ENCODE measurements at places on chromosomes 7 and 10.

DNA sequence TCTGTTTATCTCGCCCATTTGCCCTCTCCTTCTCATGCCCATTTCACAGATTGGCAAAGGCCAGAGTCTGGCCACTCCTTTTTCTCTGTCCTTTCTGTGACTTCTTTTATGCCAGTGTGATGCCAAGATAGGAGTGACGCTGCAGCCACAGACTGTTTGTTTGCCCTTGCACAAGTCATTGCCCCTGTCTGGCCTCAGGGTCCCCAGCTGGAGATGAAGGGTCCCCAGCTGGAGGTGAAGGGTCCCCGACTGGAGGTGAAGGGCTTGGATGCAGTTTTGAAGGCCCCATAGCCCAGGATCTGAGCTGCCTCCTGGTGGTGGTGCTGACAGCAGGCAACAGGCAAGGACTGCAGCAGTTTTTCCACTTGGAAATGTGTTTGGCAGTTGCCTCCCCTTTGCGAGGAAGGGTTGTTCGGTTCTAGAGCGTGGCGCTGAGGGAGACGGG lies 50.8 kb upstream of the SLC29A3 start:
- no peak for DNase-seq

- no peak for DNase-seq
Measured at GRCh38 chr10:73979809-73980433, 18.0 kb upstream of the VCL start.

DNA sequence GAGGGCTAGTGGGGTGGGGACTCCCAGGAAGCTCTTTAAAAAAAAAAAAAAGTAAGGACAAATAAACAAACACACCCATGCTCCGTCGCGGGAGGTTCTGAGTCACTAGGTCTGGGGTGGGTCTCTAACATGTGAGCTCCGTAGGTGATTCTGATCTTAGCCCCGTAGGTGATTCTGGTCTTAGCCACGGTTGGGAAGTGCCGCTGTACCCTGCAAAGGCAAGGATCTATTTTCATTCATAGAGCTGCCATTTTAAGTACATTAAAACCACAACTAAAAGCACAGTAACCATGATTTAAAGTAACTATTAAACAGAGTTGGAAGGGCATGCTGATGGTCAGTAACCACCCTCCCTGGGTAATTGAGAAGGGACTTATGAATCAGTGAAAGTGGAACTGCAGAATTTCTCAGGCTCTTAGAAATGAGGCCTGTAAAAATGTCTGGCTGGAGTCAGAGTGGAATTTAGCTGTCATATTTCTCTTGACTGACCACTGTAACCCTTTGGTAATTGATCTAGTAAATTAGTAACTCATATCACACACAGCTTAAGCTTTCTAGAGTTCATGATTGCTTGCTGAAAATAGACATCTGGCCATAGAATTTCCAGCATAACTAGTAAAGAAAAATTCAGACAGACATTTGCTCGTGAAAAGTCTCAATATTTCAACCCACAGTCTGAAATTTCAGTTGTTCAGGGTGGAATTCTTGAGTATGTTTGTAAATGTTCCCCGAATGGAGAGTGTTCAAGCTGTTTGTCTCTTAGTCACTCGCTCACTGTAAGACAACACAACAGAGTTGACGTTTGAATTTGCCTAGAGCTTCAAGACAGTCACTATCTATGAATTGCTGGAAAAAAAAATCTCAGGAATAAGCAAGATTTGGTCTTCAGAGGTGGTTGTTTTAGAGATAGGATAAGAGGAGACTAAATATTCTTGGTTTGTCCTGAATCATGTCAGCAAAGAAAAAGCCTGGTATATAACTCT lies 34.2 kb upstream of the TCF7L2 start:
- no peak for DNase-seq

- no peak for DNase-seq
Measured at GRCh38 chr10:5536486-5537081, 11.8 kb downstream of the CALML3 start.

DNA sequence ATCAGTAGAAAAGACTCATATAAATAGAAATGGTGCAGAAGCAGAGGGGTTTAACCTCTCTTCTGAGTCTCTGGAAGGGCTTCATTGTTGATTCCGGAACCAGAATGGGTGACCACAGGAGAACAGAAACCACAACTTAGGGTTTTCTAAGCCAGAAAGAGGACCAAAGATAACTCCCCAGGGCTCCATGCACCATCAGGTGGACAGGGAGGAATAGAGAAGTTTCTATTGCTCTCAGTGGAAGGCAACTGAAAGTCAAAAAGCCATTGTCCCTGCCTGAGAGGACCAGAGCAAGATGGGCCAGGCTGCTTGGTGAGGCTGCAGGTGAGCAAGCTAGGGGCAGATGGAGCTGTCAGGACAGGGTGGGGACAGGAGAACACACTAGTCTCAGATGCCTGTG lies 14.6 kb upstream of the NPS start:
- DNase-seq, result no peak

DNA sequence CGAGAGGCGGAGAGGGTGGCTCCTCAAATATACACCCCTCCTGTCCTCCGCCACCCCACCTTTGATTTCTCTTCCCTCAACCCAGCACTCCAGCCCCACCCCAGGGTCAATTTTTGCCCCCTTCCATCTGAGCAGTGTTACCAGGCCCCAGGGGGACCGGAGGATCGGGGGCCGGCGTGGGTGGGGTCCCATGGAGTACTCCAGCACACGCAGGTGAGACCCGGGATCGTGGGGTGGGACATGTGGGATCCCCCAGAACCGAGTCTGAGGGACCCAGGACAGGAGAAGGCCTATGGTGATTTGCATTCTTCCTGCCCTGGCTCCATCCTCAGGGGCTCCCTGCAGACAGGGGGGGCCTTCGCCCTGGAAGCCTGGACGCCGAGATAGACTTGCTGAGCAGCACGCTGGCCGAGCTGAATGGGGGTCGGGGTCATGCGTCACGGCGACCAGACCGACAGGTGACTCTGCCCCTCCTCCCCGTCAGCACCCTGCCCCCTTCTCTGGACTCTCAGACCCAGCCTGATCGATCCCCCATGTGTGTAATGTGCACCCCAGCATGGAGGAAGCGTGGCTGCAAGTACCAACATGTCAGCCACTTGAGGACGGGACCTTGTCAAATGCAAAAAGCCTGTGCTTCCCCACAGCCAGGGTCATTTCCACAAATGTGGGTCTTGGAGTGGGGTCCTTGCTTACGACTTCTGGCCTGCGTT lies 744 bp downstream of the TRIP6 start:
- DNase-seq, result no peak

- DNase-seq, result no peak
Measured at GRCh38 chr7:156994417-156994816, 16.0 kb downstream of the MNX1 start.

GRCh38 chr10:88385601-88386203 lies 197.4 kb downstream of the RNLS start:
- DNase-seq, result peak; percentile 86

DNA sequence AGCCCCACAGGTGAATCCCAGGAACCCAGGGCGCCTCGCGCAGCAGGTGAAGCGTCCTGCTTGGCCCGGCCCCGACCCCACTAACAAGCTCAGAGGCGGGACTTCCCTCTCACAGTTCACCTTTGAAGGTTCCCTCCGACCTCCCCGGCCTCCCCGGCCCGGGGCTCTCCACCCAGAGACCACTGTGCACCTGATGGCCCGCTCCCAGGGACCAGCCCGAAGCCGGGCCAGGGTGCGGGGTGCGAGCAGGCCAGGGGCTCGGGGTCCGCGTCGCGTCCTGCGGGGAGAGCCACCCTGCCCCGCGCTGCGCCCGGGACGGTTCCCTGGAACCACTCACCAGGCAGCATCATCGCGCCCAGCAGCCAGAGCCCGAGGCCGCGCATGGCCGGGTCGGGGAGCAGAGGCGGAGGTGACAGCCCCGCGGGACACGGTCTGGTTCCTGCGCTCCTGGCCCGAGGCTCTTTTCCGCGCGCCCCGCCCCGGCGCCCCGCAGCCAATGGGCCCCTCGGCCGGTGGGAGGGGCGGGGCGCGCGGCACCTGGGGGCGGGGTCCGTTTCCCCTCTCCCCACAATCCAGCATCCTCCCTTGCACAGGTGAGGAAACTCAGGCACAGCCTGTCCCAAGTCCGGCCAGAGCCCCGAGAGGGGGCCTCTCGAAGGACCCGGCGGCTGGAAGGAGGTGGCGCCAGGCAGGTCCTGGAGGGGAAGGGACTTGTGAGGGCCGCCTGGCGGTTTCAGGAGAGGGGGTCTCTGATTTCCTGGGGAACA lies at the start of gene ADAM8:
Gene ADAM8 (minus strand): TSS at position 434 of the 767 bp plus-strand sequence. CDS start 51 bp downstream, at position 383.
- DNase-seq, result peak; percentile 83

- no peak for DNase-seq
Measured at GRCh38 chr10:3806603-3807002, 21.6 kb upstream of the KLF6 start.

- DNase-seq, result no peak
Measured at GRCh38 chr10:86715156-86715795, 41.1 kb upstream of the BMPR1A start.

DNA sequence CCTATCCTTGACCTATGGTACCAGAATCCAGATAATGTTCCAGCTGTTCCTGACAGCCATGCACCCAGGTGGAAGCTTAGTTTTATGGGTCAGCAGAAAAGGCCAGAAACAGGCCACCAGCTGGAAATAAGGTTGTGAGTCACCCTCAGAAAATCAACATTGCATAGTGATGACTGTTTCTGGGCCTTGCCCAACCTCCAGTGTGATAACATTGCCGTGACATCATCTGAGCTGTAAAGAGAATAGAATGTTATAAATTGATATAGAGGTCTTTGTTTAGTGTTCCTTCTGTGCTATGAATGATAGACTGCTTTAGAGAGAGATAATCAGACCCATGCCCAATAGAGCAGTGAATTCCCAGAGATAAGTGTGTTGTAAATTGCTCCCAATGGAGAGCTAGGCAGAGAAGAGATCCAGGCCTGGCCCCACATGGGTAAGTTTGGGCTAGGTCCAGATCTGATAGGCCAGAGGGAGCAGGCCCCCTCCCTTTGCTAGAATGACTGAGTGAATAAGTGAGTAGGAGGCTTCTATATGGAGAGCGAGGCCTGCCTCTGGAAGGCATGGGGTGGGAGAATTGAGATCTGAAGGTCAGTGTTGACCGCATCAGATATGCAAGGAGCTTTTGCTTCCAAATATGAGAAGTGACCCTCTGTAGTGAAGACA lies 14.2 kb upstream of the HPS1 start:
- DNase-seq, result no peak

DNA sequence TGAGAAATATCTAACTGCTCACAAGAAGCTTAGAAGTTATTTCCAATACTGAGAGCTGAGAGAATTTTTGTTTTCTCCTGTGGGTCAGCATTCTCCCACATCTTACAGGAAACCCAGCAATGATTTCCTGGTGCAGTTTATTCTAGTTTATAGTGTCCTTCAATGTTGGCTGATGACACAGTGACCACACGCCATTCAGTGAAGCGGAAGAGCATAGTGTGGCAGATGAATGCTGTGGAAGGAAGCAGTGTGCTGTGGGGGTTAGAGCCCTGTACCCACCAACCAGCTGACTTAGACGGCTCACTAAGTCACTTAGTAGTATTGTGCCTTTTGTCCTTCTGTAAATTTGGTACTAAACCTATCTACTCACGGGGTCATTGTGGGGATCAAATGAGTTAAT lies 1.4 kb upstream of the TMEM26 start:
- DNase-seq, result no peak

DNA sequence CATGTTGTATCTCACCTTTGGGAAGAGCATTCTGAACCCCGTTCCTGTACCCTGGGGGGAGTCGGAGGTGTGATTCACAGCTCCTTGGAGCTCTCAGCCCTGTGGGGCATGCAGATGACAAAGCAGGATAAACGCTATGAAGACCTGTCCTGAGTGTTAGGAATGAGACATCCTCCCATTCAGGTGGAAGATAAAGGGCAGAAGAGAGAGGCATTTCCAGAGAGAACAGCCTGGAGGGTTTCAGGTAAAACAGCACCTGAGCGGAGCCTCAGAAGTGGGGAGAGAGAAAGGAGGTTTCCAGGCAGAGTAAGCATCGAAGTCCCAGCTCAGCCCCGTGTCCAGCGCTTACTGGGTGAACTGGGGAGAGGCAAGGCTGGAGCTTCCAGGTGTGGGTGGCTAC lies 288.9 kb downstream of the KLF6 start:
- DNase-seq, result peak; percentile 4

GRCh38 chr7:112084520-112084971 lies 121.7 kb downstream of the DOCK4 start:
- DNase-seq, result no peak

GRCh38 chr10:131212763-131213325 lies 98.7 kb downstream of the TCERG1L start:
- DNase-seq, result no peak

- DNase-seq, result no peak
Measured at GRCh38 chr7:111256391-111256790, 165.5 kb downstream of the LRRN3 start.

- no peak for DNase-seq
Measured at GRCh38 chr10:89346405-89347254, 18.8 kb downstream of the IFIT3 start.

DNA sequence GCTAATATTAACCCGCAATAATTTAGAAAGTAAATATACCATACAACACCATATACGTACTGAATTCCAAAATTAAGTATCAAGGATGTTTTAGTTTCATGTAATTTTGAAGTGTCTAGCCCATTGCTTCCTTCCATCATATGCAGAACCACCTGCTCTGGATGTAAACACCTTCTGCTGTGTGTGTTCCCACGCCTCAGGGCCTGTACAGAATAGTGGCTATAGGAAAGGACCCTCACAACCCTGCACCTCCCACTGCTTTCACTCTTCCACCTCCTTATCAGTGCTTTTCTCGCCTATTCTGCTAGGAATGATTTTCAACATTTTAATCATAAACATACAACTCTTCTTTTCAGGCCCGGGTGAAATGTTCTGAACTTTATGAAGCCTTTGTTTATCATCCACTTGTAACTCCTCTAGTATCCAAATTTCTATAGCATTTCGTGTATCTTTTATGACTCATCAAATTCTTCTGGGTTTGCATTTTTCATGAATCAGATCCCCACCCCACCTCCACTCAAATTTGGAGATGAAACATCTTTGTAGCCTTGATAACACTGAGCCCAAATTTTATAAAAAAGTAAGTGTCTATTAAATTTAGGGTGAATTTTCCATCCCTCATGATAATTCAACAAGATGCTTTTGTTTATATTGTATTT lies 1106.8 kb upstream of the C7orf33 start:
- no peak for DNase-seq

DNA sequence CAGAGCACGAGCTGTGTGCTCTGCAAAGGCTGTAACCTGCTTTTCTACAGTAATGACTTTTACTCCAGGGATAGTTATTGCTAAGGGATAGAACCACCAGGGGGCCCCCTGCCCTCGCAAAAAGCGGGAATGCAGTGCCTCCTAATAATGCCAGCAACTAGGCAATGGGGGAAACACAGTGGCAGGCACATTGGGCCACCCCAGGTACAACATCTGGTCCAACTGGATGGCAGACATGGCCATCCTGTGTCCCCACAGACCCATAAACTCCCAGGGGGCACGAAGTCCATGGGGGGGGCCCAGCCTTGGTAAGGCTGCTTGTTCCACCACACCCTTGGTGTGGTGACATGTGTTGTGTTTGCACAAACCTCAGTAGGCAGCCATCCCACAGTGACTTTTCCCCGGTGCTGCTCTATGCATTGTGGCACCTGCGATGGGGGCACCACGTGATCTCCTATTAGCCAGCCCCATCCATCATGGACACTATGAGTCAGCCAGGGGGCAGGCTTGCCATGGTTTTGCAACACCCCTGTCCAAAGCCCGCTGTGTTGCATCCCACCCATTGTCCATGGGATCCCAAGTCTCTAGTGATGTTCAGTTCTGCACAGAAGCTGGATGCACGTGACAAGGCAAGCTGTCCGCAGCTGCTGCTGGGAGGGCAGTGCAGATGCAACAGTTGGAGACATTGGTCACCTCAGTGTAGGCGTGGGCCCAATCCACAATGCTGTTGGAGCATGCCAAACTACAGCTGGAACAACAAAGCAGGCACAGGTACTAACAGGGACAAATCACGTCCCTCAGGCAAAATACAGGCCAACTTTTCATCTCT lies 84.0 kb downstream of the ANLN start:
- peak; percentile 74 for DNase-seq
